Activated CD4-positive, alpha-beta T cell treated with anti-CD3 and anti-CD28 coated beads, Interleukin-2, amount 50 U/mL, for 48 hours (primary cell): ENCODE measurements at places on chromosomes 3 and 15.

DNA sequence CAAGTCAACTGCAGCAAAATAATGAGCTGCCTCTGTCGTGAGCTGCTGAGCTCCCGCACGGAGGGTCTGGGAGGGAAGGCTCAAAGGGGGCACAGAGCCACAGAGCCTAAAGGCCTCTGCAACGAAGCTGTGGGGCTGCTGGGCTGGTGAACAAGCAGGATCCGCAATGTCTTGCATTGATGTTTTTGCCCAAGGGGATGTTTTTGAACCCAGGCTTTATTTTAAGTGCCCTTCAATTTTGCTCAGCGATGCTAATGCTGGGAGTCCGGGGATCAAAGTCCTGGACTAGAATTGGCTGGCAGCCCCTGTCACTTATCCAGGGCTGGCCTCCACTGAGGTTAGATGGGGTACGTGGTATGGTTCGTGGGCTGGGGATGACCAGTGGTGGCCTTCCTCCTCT, 240.0 kb downstream of the VPS13C start:
- DNase-seq = no peak

GRCh38 chr15:59317211-59317610, 55.5 kb downstream of the MYO1E start:
- DNase-seq = no peak

GRCh38 chr15:63969652-63970421, 76.4 kb downstream of the DAPK2 start:
- DNase-seq = peak; percentile 2

DNA sequence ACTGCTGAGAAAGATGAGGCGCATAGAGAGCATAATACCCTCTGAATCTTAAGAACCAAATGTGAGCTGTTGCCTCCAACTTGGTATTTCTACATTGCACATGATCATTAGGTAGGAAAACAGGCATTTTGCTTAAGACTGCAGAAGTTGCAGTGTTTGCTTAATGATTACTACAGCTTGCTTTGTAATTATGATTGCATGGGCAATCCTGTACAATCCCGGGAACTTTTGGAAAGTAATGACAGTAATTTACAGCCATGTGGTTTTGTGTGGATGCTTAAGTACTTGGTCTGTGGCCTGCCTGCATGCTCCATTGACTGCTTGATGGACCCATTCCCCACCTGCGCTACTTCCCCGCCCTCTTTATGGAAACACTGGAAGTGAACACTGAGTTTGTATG, 301.1 kb downstream of the DIPK2A start:
- DNase-seq = no peak

DNA sequence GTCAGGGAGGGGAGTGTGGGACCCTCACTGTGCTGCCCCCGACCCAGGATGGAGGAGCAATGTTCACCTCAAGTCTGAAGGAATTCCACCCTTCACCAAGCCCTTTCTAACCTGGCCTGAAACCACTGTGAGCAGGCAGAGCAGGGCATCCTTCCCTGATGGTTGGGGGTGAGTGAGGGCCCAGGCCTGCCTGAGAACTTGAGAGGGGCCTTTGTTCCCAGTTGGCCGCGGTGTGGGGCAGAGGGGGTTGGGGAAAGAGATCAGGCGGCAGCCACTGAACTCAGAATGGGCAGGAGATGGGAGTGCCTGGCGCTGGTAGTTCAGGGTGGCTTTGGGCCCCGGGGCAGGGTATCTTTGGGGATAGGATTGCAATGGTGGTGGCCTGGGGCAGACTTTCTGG, 103.5 kb upstream of the RPL32 start:
- DNase-seq = no peak

GRCh38 chr3:155211266-155211665, 82.2 kb downstream of the STRIT1 start:
- no peak for DNase-seq

DNA sequence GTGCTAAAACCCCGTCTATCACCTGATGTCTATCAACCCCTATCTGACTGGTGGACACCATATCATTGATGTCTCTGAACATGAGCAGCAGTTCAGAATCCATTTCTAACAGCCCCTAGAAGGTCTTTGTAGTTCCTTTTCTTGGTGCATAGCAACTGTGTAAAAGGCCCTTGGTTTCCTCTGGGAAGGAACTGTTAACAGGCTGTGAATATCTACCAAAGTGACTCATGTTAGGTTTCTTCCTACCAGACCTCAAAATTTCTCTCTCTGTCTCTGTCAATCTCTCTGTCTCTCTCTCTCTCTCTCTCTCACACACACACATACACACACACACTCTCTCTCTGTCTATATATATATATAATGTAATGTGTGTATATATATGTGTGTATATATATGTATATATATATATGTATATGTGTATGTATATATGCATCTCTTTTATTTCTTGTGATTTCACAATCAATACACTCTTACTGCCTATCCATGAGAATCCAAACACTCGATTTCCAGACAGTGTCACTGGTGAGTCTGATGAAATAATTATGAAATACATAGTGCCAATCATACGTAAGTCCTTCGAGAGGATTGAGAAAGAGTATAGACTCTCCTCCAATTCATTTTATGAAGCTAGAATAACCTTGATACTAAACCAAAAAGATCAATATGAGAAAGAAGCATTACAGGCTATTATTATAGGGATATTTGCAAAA, 335.9 kb upstream of the SLCO3A1 start:
- DNase-seq = no peak

GRCh38 chr3:12507591-12508281, 23.5 kb downstream of the TSEN2 start:
- no peak for DNase-seq

- peak; percentile 85 for DNase-seq
Observed at GRCh38 chr3:45210308-45211041, 15.6 kb downstream of the TMEM158 start.

- no peak for DNase-seq
Observed at GRCh38 chr3:69011096-69011730, 2.3 kb downstream of the EOGT start.

- no peak for DNase-seq
Observed at GRCh38 chr3:126568776-126569342, 10.1 kb upstream of the C3orf22 start.

DNA sequence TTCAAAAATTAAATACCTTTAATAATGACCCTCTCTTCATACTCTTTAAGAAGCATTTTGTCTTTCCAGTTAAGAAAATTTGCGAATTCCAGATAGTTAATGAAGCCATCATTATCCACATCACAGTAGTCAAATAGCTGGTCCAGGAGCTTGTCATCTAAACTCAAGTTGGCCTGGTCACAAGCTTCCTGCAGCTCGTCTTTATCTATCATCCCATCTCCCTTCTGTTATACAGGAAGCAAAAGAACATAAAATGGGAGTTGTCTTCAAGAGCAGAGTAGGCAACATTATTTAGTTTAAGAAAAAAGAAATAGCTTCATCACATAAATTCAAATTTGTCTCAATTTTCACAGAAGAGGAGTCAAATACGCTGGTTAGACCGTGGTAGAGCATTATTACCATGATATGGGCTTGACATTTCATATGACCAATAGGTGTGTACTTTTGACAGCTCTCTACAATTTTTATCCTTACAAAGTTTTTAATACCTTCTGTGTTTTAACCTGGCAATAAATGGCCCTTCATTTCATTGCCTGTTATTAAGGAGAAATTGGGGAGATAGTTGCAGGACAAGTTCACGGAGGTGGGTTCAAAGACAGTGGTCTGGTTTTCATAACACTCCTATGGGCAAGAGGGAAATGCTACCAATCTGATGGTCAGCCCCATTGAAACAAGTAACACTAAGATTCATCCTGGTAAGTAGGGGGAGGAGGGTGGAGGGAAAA, 45.4 kb downstream of the EFHB start:
- DNase-seq = no peak

DNA sequence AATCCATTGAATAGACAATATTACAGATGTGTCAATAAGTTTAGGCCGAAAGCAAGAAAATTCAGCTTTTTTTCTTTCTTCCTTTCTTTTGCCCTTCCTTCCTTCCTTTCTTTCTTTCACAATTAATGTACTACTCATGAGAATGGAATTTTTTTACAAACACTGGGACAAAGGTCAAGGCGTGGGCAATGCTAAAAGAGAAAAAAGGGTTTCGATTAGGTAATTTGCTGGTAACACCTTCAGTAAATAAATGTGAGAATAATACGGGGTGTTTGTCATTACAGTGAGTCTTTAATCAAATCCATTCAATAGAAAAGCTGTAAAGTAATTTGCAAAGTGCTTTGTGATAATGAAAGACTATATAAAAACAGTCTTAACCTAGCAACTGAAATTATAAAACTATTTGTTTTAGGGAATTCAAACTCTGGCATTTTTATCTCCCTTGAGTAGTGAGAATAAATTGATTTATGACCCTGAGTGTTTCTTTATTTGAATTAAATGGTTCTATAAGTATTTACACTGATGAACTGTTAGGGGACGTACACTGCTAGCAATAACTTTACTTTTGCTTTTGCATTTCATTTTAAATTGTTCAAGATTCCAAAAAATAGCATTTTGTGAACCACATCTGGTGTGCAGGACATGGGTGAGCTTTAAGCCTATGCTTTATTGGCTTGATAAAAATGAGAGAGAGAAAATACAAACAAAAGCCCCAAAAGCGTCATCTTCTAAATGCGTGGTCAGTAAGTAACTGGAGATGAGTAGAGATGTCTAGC, 104.2 kb upstream of the THRB start:
- no peak for DNase-seq

DNA sequence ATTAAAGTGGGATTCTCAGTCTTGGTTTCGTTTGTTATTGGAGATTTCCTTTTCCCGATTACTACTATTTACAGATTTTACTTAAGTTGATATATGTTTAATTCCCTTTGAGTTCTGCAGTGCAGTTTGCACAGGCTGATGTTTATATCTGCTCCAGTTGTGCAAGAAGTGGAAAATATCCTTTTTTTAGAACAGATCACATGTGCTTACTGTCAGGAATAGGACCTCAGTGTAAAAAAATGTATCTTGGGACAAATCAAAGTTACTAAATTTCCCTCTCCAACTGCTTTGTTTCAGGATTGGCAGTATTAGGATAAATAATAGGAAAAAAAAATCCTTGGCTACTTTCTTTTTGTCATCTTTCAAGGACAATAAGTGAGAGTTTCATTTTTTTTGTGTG, 6.9 kb downstream of the MITF start:
- DNase-seq = no peak

DNA sequence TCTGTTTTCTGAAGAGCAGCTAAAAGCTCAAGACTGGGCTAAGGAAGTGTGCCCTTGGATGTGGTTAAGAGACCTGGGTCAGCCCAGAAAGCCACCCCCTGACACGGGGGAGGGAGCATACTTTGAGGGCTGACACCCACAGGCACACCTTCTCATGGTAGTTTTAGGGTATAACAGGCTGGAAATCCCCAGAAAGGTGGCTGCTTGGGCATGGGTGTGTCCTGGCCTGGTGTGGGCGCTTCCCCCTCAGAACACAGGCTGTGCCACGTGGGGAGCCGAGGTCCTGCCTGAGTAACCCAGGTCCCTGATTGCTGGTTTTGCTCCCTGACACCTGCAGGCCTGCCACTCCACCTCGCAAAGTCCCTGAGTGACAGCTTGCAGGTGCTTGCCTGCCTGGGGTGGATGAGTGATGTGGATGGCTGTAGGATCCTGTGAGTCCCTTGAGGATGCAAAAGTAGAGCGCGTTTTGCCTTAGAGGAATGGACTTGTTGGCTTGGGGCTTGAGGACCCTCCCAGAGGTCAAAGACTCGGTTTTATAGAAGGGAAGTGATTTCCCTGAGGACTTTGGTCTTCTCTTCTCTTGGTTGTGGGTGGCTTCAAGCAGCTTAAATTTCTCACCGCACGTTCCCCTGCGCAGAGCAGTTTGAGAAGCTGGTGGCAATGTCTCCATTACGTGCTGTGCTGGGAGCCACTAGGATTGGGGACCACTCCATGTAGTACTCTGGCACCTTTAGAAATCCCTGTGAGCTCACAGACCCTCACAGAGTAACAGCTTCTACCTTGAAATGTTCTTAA, 94.4 kb downstream of the DNASE1L3 start:
- DNase-seq = peak; percentile 16

DNA sequence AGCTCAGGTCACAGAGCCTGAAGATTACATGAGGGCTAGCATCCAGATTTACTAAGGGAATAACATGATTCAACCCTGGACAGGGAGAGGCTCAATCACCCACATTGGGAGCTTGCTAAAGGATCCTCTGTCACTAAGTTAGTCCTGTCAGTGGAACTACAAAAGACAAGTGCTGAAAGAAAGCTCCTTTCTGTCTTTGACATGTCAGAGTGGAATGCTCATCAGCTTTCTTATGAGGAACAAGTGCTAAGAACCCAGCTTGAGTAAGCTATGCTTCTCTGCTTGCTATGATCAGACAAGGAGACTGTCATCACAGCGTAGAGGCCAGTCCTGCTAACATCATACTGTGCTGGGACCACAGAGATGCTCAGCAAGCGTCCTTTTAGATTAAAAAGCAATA, 74.5 kb downstream of the MB21D2 start:
- no peak for DNase-seq

- no peak for DNase-seq
Observed at GRCh38 chr15:39530480-39531342, 50.2 kb upstream of the THBS1 start.

DNA sequence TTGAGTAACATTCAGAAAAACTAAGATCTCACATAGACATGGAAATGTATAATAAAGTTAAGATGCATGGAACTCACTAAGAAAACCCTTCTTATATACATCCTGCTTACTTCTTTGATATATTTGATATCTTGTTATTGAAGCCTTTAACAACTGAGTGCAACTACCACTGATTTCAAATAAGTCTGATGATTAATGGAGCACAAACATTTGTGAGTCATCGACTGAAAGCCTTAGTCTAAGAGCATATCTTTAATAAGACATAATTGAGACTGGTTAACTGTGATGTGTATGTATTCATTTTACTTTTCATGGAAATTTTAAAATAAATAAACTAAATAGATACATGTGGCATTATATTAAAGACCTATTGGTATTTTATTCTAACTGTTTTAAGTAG, 740.5 kb downstream of the EPHA3 start:
- DNase-seq = no peak

DNA sequence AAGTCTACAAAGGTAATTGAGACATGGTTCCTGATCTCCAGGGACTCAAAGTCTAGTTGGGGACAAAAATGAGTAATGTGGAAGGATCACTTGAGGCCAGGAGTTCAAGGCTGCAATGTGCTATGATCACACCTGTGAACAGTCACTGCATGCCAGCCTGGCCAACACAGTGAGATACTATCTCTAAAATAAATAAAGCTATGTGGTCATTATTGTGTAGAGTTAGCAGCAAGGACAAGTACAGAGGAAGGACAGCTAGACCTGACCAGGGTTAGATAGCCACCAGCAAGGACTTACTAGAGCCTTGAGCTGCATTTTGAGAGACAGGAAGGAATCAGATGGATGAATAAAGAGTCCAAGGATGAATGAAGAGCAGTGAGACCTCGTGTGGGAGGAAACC, 166.5 kb downstream of the MINAR1 start:
- DNase-seq = no peak
